ENCODE measurements at places on chromosomes 13 and 19.

DNA sequence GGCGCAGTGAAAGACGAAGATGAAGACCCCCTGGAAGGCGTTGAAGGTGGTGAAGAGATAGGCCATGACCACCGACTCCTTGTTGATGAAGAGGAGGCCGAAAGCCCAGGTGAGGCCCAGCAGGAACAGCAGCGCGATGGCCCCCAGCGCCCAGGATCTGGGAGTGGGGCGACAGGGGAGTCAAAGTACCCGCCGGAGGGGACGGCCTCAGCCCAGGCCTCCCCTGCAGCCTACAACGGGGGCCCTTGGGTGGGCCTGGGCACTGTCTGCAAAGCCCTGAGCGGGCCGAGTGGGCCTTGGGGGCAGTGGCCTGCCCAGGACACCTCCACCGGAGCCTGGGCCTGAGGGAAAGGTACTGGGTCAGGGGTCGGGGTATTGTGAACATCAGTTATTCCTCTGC, 19.0 kb upstream of the ASF1B start:
- DNase-seq, result no peak

- no peak for DNase-seq
Measured at GRCh38 chr19:39310558-39311311, 9.9 kb downstream of the LRFN1 start.

- DNase-seq, result no peak
Measured at GRCh38 chr13:112902101-112902651, 66.8 kb upstream of the MCF2L start.

DNA sequence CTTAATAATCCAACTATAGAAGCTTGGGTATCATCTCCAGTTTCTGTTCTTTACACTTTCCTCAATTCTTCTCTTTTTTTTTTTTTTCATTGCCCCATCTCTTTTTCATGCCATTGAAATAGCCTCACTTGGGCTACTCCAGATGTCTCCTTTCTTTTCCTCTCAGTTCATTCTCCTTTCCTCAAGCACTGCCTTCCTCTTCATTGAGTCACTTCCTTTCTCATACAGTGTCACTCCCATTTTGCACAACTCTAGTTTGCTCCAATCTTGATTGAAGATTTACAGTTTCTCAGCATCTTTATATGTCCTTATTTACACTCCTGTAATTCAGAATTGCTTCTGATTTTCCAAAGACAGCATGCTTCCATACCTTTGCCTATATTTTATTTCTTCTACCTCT, 61.3 kb downstream of the IPO5 start:
- no peak for DNase-seq

All from nephron progenitor cell (in vitro differentiated cells).